ENCODE measurements at places on chromosomes 11 and 22.

DNA sequence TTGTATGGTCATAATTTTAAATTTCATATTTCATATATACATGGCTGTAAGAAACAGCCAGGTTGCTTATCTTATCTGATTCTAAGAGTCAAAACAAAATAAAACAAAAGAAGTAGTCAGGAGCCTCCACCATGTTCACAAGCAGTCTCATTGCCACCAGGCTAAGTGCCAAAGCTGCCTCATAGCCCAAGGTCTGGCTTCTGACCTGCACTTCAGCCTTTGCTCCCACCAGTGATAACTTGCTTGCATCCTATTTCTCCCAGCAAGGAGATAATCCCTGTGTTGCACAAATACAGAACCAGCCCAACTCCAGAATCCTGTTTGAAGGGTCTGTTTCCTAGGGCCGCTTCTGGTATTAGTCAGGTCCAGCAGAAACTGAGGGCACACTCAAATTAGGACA, 53.9 kb upstream of the TSKU start:
- DNase-seq, result no peak

GRCh38 chr11:12091956-12092558, 18.3 kb upstream of the MICAL2 start:
- DNase-seq, result no peak

GRCh38 chr11:117589063-117589462, 208.0 kb downstream of the DSCAML1 start:
- no peak for DNase-seq

- DNase-seq, result no peak
Observed at GRCh38 chr22:35533365-35534029, 7.1 kb upstream of the RASD2 start.

DNA sequence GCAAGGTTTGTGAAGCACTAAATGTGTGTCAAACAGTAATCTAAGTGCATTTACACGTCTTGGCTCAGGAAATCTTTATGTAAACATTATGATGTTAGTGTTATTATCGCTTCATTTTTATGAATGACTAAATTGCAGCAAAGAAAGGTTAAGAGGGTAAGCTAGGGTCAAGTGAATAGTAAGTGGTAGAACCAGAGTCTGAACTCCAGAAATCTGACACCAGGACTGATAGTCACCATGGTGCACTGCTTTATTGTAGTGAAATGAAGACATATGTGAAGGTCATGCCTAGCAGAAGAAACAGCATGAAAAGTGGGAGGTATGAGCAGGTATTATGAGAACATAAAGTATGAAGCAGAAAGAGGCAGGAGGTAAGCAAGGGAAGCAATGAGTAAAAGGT, 368.7 kb upstream of the TENM4 start:
- DNase-seq, result no peak
